ENCODE measurements at places on chromosomes 11 and 22. TPM values are rescaled to one million over a fixed set of nuclear protein-coding genes. Genes with fewer than 3 reads are reported as not detected.

Gene ALG8
- 15.8 TPM for total RNA-seq

GRCh38 chr11:515131-515530, 8.1 kb upstream of the RNH1 start:
- DNase-seq = no peak

- peak; percentile 78 for DNase-seq
Observed at GRCh38 chr11:15688351-15688792, 573.6 kb downstream of the INSC start.

DNA sequence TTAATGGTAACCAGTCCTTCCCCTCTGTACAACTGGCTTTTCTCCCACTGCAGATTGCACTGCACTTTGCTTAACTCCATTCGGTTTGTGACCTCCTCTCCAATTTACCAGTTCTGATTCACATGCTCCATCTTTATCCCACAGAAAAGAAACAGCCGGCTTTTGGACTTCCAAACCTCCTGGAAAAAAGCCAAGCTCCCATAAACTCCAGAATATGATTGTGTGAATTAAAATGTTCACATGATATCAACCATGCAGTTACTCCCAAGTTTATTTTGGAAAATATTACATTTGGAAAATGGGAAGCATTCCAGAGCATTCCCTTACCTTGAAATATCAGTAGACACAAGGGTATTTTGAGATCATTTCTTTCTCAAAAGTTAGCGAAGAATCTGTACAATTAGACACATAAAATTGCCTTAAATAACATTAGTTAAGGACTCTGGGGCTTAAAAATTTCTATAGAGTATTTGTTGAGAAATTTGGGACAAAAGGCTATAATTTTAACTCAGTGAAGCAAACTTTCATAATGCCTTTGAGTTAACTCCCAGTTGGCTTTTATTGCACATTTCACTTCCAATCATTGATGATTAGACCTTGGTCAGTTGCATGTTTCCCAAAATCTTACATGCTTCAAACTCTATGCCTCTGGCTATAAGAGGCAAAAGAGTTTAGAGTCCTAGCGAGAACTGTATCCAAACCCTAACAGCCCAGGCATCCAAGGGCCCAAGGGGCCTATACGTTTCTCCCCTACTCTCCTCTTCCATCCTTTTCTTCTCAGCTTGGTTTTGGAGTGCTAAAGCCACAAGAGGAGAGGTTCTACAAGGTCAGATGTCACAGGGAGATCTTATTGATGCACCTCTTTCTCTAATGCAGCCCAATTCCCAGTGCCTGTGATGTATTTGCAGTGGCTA, 23.6 kb upstream of the TMEM135 start:
- DNase-seq = no peak

Gene KRTAP5-11
- not detected for total RNA-seq

DNA sequence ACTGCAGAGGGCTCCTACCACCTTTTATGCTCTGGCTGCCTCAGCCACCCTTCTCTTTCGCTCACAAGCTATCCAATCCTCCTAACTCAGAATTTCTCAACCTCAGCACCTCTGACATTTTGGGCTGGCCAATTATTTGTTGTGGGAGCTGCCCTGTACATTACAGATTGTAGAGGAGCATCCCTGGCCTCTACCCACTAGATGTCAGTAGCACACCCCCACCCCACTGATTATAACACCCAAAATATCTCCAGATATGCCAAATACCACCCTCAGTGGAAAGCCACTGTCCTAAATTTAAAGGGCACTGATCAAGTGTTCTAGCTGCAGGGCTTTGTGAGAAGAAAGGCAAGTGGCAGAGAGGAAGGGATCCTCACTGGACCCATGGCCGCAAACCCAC, 443.1 kb downstream of the SOX6 start:
- DNase-seq = no peak

- DNase-seq = no peak
Observed at GRCh38 chr11:43418197-43418596, 59.5 kb downstream of the TTC17 start.

Gene P4HA3
- not detected for total RNA-seq

Gene DLAT
- 154 TPM for total RNA-seq

GRCh38 chr11:60392361-60392760, 3.9 kb upstream of the MS4A14 start:
- no peak for DNase-seq

DNA sequence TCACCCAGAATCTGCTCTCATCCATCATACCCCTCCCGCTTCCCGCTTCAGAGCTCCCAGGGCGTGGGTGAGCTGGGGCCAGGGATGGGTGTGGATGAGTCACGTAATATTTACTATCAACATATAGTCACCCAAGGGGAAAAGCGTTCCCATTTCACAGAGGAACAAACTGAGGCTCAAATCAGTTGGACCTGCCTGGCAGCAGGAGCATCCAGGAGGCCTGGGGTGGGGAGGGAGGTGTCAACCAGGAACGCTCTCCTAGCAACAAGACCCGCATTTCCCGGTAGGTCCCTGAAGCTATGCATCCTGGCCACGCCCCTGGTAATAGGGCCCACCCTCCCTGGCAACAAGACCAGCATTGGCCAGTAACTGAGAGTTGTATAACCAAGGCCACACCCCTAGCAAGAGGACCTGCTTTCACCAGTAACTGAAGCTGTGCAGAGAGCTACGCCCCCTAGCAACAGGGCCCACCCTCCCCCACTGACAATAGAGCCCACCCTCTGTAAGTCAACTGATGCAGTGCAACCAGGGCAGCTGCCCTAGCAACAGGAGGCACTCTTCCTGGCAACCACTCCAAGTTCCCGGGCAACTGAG, 32.7 kb upstream of the TXNRD2 start:
- DNase-seq = no peak

- DNase-seq = peak; percentile 34
Observed at GRCh38 chr11:78548911-78549590, 25.6 kb downstream of the NARS2 start.

DNA sequence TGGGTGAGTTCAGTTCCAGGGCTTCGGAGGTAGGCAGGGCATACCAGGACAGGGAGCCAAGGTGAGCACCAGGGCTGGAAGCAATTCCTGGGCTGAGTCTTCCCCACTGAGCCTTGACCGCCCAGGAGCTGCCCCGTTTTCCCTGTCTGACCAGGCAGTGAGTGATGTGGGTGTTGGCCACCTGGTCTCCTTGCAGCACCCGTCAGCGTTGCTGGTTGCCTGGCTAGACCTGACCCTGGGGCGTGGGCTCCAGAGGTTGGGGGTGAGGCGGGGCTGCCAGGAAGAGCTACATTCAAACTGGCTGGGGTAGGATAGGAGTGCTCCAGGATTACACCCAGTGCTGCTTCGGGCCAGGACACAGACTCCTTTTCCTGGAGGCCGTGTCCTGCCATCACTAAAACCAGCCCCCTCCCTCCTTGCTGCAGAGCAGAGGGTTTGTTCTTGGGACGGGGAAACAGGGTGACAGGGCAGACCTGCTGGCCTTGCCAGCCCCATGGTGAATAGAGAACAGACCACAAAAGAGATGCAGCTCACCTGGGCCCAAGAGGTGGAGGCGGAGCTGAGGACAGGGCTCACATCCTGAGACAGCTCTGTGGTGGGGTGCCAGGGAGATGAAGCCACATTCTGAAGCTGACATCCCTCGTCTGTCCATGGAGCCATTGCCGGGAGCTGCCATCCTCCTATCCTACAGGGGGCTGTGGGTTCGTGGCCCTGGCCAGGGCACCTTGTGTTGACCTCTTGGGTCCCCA, 14.2 kb downstream of the INCENP start:
- DNase-seq = peak; percentile 35

Gene KRTAP5-5
- not detected for total RNA-seq

GRCh38 chr11:94546886-94547285, 3.2 kb downstream of the FUT4 start:
- DNase-seq = no peak

Gene DRICH1
- total RNA-seq = 0.16 TPM

Gene HEPACAM
- total RNA-seq = 0.35 TPM

DNA sequence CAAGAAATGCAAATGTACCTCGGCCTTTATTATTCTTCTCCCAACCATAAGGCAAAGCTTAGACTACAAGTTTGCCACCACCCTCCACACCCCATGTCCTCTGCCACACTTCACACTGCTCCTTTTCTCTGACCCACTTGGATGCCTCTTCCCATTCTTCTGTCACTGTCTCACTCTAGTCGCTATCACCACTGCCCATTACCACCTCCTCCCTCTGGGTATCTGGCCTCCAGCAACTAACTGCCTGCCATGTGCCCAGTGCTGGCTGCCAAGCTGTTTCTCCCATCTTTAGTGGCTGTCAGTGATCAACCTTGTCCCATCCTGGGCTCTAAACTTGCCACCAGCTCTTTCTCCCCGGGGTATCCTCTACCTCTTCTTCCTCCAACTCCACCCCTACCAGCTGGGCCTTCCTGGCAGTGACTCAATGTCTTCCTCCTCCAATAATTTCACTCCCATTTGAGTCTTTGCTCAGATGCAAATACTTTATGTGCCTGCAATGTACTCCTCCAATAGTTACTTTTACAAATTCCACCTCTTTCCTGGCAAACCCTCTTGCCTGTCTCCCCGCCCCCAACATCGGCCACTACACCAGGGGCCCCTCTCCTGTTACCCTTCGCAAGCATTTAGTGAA, 20.1 kb upstream of the KDM2A start:
- peak; percentile 58 for DNase-seq

DNA sequence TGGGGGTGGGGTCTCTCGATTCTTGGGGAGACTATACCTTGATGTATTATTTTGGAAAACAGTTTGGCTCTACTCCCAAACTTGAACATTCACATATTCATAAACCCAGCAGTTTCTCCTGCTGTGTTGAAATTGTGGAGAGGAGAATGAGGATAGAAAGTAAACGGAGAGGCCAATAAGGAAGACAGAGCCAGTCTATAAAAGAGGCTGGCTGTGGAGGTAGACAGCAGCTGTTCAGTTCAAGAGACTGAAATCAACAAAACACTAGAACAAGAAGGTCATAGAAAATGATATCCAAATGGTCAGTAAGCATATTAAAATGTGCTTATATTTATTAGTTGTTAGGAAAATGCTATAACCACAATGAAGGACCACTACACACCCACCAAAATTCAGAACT, 1.9 kb upstream of the MOGAT2 start:
- DNase-seq = no peak

GRCh38 chr22:38214302-38215056, 12.7 kb downstream of the MAFF start:
- DNase-seq = peak; percentile 73

- peak; percentile 77 for DNase-seq
Observed at GRCh38 chr11:69444381-69445130, 36.9 kb upstream of the LINC01488 start.

DNA sequence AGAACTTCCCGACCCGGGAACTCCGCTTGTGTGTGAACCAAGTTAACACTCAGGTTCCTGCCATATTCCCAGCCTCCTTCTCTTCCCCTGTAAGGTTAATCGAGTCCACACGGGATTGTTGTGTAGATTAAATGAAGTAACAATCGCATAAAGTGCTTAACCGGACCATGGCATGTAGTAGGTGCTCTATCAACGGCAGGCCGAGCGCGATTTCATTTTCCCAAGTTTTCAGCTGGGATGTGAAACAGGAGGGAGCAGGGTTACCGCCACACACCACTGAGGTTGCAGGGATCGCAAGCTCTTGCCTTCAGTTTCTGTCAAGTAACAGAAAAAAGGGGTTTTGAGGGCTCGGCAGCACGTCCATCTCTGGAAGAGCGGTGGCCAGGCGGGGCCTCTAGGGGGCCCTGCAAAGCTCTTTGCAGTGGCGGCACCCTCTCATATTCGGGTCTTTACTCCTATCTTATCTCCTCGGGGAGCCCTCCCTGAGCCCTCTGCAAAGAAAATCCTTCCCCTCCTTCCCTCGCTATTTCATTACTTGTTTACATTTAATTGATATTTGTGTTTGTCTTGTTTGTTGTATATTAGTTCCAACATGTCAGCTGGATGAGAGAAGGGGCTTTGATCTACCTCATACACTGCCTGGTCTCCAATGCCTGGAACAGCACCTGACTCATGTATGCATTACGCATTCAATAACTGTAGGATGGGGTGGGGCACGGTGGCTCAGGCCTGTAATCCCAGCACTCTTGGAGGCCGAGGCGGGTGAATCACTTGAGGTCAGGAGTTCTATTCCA, 816 bp upstream of the PLEKHA7 start:
- no peak for DNase-seq

DNA sequence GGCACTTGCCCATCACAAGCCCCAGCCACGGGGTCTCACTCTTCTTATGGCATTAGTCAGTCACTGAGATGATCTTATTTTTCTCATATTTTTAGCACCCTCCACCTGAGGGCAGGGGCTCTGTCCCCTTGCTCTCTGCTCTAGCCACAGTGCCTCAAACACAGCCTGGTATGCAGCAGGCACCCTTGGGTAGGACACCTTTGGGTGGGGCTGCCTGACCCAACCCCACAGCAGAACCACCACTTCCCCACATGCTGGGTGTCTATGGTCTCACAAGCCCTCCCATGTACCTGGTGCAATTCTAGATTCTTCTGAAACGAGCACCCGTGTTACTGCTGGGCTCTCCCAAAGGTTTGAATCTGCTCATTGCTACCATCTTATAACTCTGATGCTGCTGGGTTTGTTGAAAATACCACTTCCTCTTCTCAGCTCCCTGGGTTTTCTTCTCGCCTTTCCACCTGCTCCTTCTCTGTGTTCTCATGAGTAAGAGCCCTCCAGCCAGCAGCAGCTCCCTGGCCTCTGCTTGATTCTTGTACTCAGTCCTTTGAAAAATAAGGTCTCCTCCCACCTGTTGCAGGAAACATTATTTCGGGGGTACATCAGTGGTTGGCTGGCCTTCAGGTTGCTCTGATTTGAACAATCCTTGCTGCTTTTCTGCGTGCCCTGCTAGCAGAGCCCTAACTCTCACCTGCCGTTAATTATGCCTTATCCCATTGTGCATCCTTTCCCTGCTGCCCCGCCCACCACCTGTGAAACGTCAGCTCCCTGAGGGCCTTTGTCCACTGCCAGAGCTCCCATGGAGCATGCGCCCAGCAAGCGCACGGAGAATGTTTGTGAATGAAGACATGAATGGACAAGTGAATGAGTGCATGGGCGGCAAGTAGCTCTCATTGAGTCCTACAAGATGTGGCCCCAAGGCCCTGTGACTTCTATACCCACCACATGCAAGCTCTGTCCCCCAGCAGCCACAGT, 1181.6 kb downstream of the TBC1D22A start:
- DNase-seq = no peak

DNA sequence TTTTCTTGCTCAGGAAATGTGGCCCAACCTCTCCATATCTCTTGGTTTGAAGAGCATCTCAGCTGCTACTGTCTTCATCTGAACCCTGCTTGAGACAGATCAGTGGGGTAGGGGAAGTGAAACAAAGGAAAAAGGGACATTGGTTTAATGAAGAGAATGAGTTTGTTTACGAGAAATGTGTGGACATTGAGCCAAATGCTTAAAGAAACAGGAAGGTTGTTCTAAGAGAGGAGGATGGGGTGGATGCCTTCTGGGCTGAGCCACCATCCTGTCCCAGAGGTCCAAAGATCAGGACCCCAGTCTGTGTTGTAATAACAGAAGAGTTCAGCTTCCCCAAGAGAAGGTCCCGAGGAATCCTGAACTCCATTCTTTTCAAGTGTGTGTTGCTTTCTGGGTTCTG, 369.7 kb downstream of the INSC start:
- DNase-seq = no peak

- DNase-seq = no peak
Observed at GRCh38 chr22:39317084-39317774, 2.2 kb downstream of the RPL3 start.
